ENCODE measurements at places on chromosomes 4 and X.

GRCh38 chr4:118348886-118349285 is 3.9 kb downstream of the PRSS12 start:
- peaks cover 19% of the 10 kb centered on the region for H3K27me3 ChIP-seq
- no peak overlapping the region for H3K27ac ChIP-seq
- no peak for DNase-seq
- no peaks in the 10 kb centered on the region for H3K4me1 ChIP-seq
- no peaks in the 10 kb centered on the region for H3K36me3 ChIP-seq
- H3K4me3 ChIP-seq = no peak overlapping the region

DNA sequence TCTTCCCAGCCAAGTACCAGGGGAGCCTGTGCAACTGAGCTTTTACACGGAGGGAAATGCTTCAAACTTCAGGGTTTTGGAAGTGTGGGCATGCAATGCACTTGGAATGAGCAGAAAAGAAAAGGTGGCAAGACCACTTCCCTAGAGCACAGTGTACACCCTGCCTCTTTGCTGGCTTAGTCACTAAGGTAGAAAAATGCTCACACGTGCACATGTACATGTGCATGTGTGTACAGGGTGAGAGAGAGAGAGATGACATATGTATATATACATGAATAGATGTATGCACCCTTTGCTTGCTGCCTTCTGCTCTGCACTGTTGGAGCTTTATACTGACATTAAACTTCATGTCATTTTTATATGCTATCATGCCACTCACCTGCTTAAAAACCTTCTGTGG is 7.9 kb upstream of the KLF3 start:
- no peak overlapping the region for H3K4me3 ChIP-seq
- H3K36me3 ChIP-seq = no peaks in the 10 kb centered on the region
- no peak overlapping the region for H3K27ac ChIP-seq
- H3K27me3 ChIP-seq = no peaks in the 10 kb centered on the region
- no peak for DNase-seq

GRCh38 chr4:139530833-139531427 is 25.1 kb downstream of the SETD7 start:
- H3K27ac ChIP-seq = no peak overlapping the region
- no peaks in the 10 kb centered on the region for H3K4me1 ChIP-seq
- DNase-seq = peak; percentile 20
- H3K27me3 ChIP-seq = no peaks in the 10 kb centered on the region
- no peak overlapping the region for H3K4me3 ChIP-seq
- peaks cover 15% of the 10 kb centered on the region for H3K36me3 ChIP-seq

- H3K27me3 ChIP-seq = no peaks in the 10 kb centered on the region
- no peak for DNase-seq
- H3K4me1 ChIP-seq = no peaks in the 10 kb centered on the region
- no peaks in the 10 kb centered on the region for H3K36me3 ChIP-seq
- no peak overlapping the region for H3K4me3 ChIP-seq
- no peak overlapping the region for H3K27ac ChIP-seq
These were observed 200.3 kb downstream of the AASDH start for GRCh38 chr4:56186808-56187523.

DNA sequence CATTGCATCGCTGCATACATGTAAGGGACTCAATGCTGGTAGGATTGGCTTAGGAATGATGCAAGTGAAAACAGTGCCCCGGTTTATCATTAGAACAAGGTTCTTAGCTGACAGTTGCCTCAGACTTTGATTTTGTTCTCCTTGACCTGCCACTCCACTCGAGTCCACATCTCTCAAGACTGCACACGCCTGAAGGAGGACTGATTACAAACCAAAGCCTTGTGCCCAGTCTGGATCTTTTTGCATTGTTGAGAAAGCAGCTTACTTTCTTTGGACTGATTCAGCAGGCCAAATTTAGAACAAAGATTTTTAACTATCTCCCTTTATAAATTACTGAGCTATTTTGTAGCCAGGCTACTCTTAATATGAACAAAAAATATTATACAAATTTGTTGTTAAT is 125.6 kb downstream of the PTTG2 start:
- peaks cover 4% of the 10 kb centered on the region for H3K36me3 ChIP-seq
- no peaks in the 10 kb centered on the region for H3K27me3 ChIP-seq
- no peak for DNase-seq
- H3K4me3 ChIP-seq = no peak overlapping the region
- no peaks in the 10 kb centered on the region for H3K4me1 ChIP-seq

- no peaks in the 10 kb centered on the region for H3K4me1 ChIP-seq
- no peaks in the 10 kb centered on the region for H3K36me3 ChIP-seq
- peaks cover 12% of the 10 kb centered on the region for H3K27me3 ChIP-seq
- no peak overlapping the region for H3K4me3 ChIP-seq
- no peak for DNase-seq
- no peak overlapping the region for H3K27ac ChIP-seq
These were observed 13.5 kb upstream of the NKX1-1 start for GRCh38 chr4:1419708-1420107.

DNA sequence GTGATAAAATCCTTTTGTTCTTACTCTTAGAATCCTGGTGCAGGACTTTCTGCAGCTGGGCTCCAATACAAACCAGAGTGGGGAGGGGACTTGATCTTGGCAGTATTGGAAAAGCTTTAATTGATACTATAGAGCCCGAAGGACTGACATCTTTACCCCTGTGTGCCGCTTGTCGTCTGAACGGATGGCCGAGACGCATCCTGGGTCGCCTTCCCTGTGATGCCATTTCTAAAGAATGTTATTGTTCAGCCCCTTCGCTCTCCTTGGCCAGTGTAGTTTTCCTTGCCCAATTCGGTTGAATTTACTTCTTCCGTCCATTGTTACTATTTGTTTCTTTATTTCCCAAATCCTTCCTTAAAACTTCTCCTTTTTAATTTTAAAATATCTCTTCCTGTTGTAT is 80.9 kb downstream of the CLDN34 start:
- no peak overlapping the region for H3K27ac ChIP-seq
- DNase-seq = no peak
- H3K4me1 ChIP-seq = no peaks in the 10 kb centered on the region
- H3K27me3 ChIP-seq = no peaks in the 10 kb centered on the region
- H3K36me3 ChIP-seq = no peaks in the 10 kb centered on the region

GRCh38 chr4:95539106-95539505 is 9.7 kb downstream of the UNC5C start:
- H3K27me3 ChIP-seq = no peaks in the 10 kb centered on the region
- H3K36me3 ChIP-seq = no peaks in the 10 kb centered on the region
- DNase-seq = no peak
- no peaks in the 10 kb centered on the region for H3K4me1 ChIP-seq
- no peak overlapping the region for H3K4me3 ChIP-seq

DNA sequence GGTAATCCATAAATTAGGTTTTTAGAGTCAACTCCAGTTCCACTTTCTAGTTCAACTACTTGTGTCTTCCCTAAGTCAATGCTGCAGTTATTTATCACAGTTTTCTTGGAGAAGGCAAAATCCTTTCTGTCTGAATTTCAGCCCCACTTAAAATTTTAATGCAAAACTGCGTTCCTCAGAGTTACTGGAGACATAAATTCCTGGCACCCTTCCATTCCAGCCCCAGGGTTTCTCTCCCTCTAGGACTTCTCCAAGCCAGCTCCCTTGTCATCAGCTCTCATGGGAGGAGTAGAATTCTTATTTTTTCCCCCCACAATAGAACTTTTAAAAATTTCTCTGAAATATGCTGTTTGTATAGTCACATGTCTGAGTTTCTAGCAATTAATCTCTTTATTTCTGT is 50.6 kb upstream of the PHOX2B start:
- H3K27ac ChIP-seq = no peak overlapping the region
- DNase-seq = no peak
- no peaks in the 10 kb centered on the region for H3K4me1 ChIP-seq
- H3K27me3 ChIP-seq = no peaks in the 10 kb centered on the region

GRCh38 chr4:123555233-123555806 is 158.7 kb downstream of the SPRY1 start:
- no peaks in the 10 kb centered on the region for H3K4me1 ChIP-seq
- no peaks in the 10 kb centered on the region for H3K27me3 ChIP-seq
- DNase-seq = no peak
- no peaks in the 10 kb centered on the region for H3K36me3 ChIP-seq

- H3K27ac ChIP-seq = no peak overlapping the region
- H3K4me1 ChIP-seq = no peaks in the 10 kb centered on the region
- no peaks in the 10 kb centered on the region for H3K36me3 ChIP-seq
- DNase-seq = no peak
- no peaks in the 10 kb centered on the region for H3K27me3 ChIP-seq
These were observed 313.4 kb upstream of the BOD1L1 start for GRCh38 chr4:13940921-13941320.

DNA sequence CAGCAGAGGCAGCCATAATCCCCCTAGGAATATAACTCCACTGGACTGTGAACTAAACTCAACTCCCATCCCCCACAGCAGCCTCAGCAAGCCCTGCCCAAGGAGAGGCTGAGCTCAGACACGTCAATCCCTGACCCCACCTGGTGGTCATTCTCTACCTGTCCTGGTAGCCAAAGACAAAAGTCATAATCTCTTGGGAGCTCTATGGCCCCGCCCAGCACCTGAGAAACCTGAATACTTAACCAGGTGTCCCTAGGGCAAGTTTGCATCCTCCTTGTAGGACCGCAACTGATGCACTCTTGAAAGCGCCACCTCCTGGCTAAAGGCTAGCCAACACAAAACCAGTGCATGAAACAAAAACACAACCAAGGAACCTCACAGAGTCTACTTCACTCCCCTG is 18.4 kb downstream of the CT47B1 start:
- no peaks in the 10 kb centered on the region for H3K4me1 ChIP-seq
- no peaks in the 10 kb centered on the region for H3K36me3 ChIP-seq
- DNase-seq = no peak
- no peak overlapping the region for H3K27ac ChIP-seq

DNA sequence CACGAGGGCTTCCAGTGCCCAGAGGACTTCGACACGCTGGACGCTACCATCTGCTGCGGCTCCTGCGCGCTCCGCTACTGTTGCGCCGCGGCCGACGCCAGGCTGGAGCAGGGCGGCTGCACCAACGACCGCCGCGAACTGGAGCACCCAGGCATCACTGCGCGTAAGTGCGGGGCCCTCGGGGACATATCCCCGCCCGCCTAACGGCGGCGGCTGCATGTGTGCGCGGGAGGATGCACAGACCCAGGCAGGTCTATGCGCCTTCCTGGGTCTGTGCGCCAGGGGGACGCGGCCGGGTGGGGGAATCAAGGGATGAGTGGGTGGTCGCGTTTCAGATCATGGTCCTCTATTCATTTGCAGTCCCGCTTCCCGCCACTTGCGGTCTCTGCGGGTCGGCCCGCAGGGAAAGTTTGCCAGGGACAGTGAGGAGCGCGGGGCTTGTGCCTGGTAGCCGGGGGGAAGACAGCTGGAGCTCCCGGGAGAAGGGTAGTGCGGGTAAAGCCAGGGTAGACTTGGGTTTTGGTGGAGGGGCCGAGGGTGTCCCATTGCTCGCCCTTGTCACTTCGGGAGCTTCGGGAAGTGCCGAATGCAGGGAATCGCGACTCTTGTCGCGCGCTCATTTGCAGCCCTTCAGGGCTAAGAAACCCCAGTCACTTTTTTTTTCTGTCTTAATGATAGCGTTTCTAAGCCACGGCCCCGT is 1.0 kb downstream of the SHISA3 start:
- no peak for DNase-seq
- peak overlapping the region; percentile 48 for H3K4me3 ChIP-seq
- H3K27me3 ChIP-seq = peaks cover 14% of the 10 kb centered on the region
- no peaks in the 10 kb centered on the region for H3K36me3 ChIP-seq

- H3K27ac ChIP-seq = no peak overlapping the region
- H3K4me1 ChIP-seq = no peaks in the 10 kb centered on the region
- DNase-seq = no peak
- H3K27me3 ChIP-seq = no peaks in the 10 kb centered on the region
- H3K4me3 ChIP-seq = no peak overlapping the region
These were observed 338.1 kb upstream of the ZCCHC13 start for GRCh38 chrX:73965833-73966232.

GRCh38 chr4:2755821-2756690 is at the start of gene TNIP2:
TNIP2 (minus strand) TSS chr4:2756336; CDS start chr4:2756289, 47 bp downstream.
- no peaks in the 10 kb centered on the region for H3K27me3 ChIP-seq
- H3K36me3 ChIP-seq = peaks cover 6% of the 10 kb centered on the region
- peak within 1 kb of the TSS; percentile 77 for H3K4me3 ChIP-seq
- DNase-seq = peak; percentile 74
- H3K27ac ChIP-seq = peak within 1 kb of the TSS; percentile 82
- peaks cover 14% of the 10 kb centered on the region for H3K4me1 ChIP-seq

DNA sequence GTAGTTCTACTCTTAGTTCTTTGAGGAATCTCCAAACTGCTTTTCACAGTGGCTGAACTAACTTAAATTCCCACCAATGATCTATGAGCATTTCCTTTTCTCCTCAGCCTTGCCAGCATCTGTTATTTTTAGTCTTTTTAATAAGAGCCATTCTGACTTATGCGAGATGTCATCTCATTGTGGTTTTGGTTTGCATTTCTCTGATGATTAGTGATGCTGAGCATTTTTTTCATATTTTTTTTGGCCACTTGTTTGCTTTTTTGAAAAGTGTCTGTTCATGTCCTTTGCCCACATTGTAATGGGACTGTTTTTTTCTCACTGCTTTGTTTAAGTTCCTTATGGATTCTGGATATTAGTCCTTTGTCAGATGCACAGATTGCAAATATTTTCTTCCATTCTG is 21.5 kb upstream of the PHKA1 start:
- H3K4me3 ChIP-seq = no peak overlapping the region
- no peaks in the 10 kb centered on the region for H3K27me3 ChIP-seq
- H3K4me1 ChIP-seq = no peaks in the 10 kb centered on the region
- no peak overlapping the region for H3K27ac ChIP-seq
- no peak for DNase-seq

DNA sequence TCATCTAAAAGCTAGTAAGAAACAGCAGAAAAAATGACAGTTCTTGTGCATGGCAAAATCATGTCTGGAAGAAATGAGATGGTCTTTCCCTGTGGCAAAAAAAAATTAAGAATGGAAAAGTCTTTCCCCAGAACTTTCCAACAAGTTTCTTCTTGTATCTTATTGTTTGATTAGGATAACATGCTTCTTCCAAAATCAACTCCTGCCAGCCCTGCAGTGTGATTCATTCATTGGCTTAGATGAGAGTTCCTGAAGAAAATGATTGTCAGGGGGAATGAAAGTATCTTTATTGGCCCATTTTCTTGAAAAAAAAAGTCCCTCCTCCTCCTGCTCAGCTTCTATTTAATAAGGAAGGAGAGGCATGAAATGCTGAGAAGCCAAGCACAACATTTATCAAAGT is 407.7 kb downstream of the ARAP2 start:
- H3K27ac ChIP-seq = no peak overlapping the region
- no peaks in the 10 kb centered on the region for H3K27me3 ChIP-seq
- no peaks in the 10 kb centered on the region for H3K4me1 ChIP-seq
- no peak overlapping the region for H3K4me3 ChIP-seq
- no peak for DNase-seq
- no peaks in the 10 kb centered on the region for H3K36me3 ChIP-seq

GRCh38 chrX:16119353-16120220 is 3.8 kb upstream of the GRPR start:
- no peak for DNase-seq
- H3K27me3 ChIP-seq = no peaks in the 10 kb centered on the region
- no peaks in the 10 kb centered on the region for H3K4me1 ChIP-seq
- H3K27ac ChIP-seq = no peak overlapping the region
- H3K4me3 ChIP-seq = no peak overlapping the region

- H3K27ac ChIP-seq = no peak overlapping the region
- H3K27me3 ChIP-seq = no peaks in the 10 kb centered on the region
- H3K4me3 ChIP-seq = no peak overlapping the region
- no peak for DNase-seq
- H3K4me1 ChIP-seq = no peaks in the 10 kb centered on the region
These were observed 187.7 kb upstream of the NUDT10 start for GRCh38 chrX:51144828-51145442.

- no peak overlapping the region for H3K4me3 ChIP-seq
- no peak for DNase-seq
- no peaks in the 10 kb centered on the region for H3K36me3 ChIP-seq
- H3K27ac ChIP-seq = no peak overlapping the region
- H3K27me3 ChIP-seq = no peaks in the 10 kb centered on the region
- no peaks in the 10 kb centered on the region for H3K4me1 ChIP-seq
These were observed 638.1 kb upstream of the AGA start for GRCh38 chr4:178080312-178080711.

All from effector memory CD4-positive, alpha-beta T cell (primary cell).